ENCODE measurements at places on chromosomes 11 and 22.

GRCh38 chr11:115578275-115578674 is 74.1 kb upstream of the CADM1 start:
- DNase-seq = peak; percentile 2

DNA sequence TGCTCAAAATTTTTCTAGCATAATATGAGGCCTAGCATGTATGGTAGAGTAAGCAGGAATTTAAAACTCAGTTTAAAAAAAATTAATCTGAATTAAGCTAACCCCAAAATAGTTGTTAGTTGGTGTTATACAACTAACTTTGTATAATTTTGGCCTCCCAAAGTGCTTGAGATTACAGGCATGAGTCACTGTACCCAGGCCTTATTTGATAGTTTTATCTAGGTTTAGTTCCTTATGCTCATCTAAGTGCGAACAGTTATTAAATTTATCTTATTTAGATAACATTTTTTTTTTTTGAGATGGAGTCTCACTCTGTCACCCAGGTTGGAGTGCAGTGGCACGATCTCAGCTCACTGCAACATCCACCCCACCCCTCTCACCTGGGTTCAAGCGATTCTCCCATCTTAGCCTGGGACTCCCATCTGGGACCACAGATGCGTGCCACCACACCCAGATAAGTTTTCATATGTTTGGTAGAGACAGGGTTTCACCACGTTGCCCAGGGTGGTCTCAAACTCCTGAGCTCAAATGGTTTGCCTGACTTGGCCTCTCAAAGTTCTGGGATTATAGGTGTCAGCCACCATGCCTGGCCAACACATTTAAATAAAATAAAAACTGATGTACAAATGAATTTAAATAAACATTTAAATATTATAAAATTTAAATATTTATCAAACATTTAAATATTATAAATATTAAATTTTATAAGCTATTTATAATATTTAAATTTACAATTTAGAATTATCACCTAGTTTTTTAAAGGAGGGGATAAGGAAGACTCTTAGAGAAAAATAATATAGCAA is 7.5 kb downstream of the IL18 start:
- no peak for DNase-seq

- DNase-seq = peak; percentile 19
These were observed 155.3 kb downstream of the ST3GAL4 start for GRCh38 chr11:126510621-126511370.

- DNase-seq = no peak
These were observed 11.6 kb downstream of the ARRB1 start for GRCh38 chr11:75339685-75340409.

- no peak for DNase-seq
These were observed 95.2 kb upstream of the C11orf87 start for GRCh38 chr11:109326781-109327180.

DNA sequence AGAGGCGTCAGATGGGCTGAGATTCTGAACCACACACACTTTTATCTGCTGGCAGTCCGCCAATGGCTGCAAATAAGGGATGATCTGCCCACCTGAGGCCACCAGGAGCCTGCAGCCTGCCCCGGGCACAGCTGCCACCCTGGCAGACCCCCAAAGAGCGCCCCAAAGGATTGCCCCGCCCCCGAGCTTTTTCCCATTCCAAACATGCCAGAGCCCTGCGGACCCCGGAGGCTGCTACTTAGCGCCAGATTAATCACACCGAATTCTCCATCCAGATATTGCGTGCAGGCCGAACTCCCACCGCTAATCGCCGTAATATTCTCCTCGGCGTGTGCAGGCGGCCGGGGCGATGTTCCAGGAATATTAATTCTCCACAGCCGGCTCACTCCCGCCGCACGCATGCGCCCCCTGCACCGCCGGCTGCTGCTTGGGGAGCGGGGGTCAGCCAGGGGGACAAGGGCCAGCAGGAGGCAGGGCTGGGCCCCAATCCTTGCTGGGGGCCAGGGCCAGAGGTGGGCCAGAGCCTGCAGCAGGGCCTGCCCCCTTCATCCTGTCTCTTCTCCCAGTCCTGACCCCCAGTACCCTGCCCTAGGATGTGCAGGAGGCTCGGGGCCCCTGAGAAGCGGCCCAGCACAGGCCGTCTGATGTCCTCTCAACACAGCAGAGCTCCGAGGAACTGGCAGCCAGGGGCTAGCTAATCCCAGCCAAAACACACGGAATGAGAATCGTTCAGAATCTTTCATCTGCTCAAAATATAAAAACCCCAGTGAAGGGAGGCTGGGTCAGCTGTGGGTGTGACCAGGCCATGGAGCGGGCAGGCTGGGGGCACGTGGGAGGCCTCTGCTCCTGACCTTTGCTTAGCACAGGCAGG is 19.5 kb upstream of the TCF20 start:
- no peak for DNase-seq

GRCh38 chr11:86116386-86116726 is 47.5 kb upstream of the PICALM start:
- DNase-seq = peak; percentile 72

DNA sequence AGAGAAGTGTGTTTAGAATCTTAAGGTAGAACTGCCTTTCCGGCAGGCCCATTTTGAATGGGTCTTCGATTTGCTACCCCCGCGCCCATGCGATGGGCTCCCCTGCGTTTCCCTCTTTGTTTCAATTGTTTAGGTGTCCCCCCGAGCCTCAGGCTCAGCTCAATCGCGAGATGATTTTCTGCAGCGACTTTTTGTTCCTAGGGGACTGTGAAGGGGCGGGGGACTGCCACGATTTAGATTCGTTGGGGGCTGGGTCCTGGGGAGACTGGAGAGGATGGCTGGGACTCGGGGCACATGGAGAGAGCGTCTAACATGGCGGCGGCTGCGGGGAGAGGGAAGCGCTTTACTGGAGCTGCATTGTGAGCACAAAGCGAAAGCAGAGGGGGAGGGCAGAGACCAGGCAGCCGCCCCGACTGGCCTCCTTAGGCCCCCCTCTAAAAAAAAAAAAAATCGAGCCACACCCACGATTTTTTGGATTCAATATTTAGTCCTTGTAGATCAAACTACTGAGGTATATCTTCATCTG is 1.7 kb downstream of the CAPRIN1 start:
- peak; percentile 79 for DNase-seq

DNA sequence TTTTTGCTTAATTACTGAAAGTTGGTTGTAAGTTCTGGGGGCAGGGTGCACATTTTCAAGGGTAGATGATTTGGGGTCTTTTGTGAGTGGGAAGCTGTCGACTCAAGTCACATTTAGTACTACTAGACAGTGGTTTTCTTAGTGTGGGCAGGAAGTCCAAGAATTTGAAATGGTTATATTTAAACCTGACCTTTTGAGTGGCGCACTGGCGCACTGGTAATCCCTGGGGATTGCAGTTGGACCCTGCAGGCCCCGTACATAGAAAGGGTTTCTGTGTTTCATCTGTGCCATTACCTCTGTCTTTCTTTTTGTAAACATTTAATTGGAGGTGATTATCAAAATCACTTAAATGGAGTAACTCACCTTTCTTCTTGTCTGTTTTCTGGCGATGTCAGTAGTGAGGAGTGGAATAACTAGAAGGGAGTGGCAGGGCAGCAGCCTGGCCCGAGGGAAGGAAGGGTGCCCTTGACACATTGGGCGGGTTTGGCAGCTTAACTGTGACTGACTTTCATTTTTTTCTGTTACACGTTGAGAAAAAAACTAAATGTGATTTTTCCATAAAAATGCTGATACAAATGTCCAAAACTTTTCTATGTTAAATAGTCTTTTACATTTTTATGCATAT is 101.8 kb upstream of the GAL start:
- no peak for DNase-seq

DNA sequence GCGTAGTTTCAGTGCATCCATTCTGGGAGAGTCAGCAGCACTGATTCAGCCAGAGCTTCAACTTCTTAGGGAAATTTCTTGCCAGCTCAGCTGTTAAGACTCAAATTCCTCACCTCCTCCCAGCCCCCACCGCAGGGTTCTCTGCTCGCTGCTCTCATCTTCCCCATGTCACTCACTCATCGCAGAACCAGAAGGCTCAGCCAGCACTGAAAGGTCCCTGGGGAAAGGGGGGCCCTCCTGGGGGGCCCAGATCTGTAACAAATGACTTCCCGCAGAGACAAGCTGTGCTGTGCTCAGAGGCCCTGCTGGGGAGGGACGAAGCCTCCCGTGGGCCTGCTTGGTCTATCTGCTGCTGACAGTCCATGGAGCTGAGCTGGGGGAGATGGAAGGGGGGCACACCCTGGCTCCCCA is 220.6 kb downstream of the NTM start:
- DNase-seq = peak; percentile 45

- DNase-seq = no peak
These were observed 933 bp upstream of the DLAT start for GRCh38 chr11:112024178-112024772.

DNA sequence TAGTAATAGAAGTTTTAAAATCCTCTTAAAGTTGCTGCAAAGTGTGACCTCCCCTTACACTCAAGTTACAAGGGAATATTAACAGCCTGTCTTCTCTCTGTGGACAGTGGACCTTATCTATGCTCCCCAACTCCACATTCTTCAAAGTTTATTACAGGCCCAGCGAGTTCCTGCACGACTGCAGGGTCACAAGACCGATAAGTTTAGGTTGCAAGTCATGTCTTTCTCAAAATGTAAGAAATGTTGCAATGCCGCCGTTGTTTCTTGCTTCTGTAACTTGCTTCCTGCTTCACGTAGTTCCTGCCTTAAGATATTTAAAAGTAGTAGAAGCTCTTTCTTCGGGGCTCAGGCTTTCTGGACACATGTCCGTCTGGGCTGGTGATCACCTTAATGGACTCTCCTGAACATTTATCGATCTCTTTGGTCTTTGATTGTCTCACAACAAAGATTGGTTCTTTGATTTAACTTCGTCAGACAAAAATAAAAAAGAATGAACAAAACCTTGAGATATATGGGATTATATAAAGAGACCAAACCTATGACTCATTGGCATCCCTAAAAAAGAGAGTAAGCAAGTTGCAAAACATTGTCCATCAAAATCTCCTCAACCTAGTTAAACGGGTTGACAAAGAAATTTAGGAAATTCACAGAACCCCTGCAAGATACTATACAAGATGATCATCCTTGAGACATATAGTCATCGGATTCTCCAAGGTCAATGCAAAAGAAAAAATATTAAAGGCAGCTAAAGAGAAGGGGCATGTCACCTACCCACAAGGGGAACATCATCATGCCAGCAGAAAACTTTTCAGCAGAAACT is 45.4 kb upstream of the GLYAT start:
- DNase-seq = no peak

DNA sequence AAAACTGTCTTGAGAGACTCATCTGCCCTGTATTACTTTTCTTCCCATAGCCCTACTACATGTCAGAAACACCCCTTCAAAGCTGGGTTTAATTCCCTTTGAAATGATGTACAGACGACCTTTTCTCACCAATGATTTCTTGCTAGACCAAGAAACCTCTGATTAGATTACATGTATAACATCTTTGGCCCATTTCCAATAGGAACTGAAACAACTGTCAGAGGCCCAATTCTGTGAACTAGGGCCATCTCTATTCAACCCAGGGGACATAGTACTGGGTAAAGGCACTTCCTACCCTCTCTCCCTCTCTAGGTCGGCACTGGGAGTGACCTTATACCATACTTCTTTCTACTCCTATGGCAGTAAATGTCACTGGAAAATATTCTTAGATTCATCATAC is 19.4 kb downstream of the NPAT start:
- DNase-seq = no peak

DNA sequence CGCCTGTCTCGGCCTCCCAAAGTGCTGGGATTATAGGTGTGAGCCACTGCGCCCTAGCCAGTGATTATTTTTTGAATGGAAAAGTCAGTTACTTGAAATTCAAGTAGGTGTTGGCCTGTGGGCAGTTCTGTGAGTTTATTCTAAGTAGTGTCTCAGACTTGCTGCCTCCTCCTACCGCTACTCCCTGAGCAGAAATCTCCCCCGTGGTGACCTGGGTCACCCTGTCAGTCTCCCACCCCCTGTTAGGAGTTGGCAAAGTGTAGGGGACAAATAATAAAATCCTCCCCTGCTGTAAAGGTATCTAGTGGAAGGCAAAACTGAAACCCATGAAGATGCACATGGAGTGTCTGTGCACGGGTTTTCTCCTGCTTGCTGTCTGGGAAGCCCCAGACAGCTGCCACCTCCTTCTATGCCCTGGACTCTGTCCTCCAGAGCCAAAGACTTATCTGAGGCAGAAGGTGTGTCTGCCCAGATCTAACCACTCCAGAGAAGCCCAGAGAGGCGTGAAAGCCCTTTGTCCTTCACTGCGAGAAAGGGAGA is 26.3 kb downstream of the SNAP29 start:
- no peak for DNase-seq

- DNase-seq = no peak
These were observed 24.2 kb upstream of the ST3GAL4 start for GRCh38 chr11:126331286-126331685.

- DNase-seq = no peak
These were observed 4747.7 kb upstream of the OR11H1 start for GRCh38 chr22:10780281-10780680.

DNA sequence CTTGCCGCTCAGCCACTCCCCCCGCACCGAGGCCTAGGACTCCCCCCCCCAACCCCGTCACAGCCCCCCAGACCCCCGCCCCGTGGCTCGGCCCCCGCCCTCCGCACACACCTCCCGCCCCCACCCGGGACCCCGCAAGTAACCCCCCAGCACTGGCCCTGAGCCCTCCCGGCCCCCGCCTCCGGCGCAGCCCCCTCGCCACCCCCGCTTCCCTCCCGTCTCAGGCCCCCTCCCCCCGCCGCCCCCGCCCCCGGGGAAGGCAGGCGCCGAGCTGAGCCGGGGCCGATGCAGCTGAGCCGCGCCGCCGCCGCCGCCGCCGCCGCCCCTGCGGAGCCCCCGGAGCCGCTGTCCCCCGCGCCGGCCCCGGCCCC is 1.5 kb downstream of the SHANK3 start:
- DNase-seq = no peak

DNA sequence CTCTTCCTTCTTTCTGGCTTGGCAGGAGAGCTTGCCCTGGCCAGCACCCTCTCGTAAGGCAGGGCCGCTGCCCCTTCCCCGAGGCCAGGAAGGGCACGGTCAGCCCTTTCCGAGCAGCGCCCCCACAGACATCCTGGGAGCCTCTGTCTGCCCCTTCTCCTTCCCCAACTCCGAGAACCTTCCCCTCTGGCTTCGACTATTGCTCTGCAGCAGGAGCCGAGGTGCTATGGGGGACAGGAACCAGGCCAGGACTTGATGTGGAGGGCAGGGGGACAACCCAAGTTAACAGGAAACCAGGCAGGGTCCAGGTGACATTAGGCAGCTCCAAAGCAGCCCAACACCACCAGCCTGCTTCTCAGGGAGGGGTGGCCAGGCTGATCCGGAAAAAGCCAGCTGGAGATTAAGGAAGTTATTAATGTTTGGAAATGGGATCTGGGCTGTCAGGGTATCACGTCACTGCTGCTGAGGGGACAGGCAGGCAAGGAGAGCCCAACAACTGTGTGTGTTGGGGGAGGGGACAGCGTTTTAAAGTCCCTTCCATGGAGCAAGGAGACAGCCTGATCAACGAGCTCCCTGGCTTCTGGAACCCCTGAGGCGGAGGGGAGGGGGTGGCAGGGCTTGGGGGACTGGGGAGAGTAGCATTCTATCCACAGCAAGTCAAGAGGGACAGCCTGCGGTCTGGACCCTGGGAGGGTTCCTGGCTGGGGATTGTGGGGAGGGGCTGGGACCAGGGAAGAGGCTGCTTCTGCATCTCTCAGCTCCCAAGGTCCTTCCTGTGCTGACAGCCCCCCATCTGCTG is 27.3 kb downstream of the SYT7 start:
- no peak for DNase-seq

Data from fibroblast of skin of back (primary cell).